A549 treated with CORT108297 at 1 μM for 4 hours (cell line): ENCODE measurements at places on chromosomes 16 and 17. TPM values are rescaled to one million over a fixed set of nuclear protein-coding genes. Genes with fewer than 3 reads are reported as not detected.

The PDILT gene
- total RNA-seq: not detected in 5 replicates

The C16orf92 gene
- not detected in 5 replicates for total RNA-seq

The AIPL1 gene
- not detected in 5 replicates for total RNA-seq

The KCNJ12 gene
- 0.68 to 1.2 TPM (median 1.0 TPM) in 5 replicates for total RNA-seq

The ZNF423 gene
- total RNA-seq: 0.06 to 0.46 TPM (median 0.07 TPM) in 5 replicates
